Fibroblast of skin of right biceps (primary cell): ENCODE measurements at places on chromosomes 16 and 17.

GRCh38 chr16:87076950-87077749 lies 240.0 kb downstream of the C16orf95 start:
- peak; percentile 53 for DNase-seq

DNA sequence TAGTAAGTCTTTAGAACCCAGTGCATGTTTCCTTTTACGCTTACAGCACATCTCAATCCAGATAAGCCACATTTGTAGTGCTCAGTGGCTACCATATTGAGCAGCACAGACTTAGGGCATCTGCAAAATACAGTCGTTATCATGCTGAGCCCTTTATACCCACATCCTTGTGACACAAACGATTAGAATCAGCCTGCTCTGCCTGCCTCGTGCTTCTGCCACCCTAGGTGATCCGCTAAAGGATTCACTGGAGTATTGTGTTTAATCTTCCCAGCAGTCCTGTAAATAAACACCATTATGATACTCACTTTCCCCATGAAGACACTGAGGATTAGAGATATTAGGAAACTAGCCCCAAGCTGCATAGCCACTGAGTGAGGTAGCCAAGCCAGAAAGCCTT lies 51.3 kb upstream of the FA2H start:
- DNase-seq = no peak

- DNase-seq = no peak
Observed at GRCh38 chr17:45793999-45794540, 9.9 kb downstream of the CRHR1 start.

GRCh38 chr16:11499295-11500089 lies 87.2 kb downstream of the LITAF start:
- no peak for DNase-seq

DNA sequence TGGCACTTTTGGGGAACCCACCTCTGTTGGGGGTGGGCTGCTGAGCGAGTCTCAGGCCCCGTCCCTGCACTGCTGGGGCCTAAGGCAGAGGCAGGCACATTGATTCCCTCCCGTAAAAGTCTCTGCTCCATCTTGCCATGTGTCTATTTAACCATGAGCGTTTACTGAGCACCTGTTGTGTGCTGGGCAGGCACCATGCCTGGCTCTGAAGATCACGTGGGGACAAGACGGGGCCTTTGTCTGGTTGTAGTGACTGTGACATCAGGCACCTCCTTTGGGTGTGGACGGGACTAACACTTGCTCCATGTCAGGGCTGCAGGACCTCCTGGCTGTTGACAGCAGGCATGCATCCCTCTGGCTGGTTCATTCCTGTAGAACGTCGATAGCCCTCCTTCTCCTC lies 204.7 kb upstream of the CIBAR2 start:
- DNase-seq = no peak

DNA sequence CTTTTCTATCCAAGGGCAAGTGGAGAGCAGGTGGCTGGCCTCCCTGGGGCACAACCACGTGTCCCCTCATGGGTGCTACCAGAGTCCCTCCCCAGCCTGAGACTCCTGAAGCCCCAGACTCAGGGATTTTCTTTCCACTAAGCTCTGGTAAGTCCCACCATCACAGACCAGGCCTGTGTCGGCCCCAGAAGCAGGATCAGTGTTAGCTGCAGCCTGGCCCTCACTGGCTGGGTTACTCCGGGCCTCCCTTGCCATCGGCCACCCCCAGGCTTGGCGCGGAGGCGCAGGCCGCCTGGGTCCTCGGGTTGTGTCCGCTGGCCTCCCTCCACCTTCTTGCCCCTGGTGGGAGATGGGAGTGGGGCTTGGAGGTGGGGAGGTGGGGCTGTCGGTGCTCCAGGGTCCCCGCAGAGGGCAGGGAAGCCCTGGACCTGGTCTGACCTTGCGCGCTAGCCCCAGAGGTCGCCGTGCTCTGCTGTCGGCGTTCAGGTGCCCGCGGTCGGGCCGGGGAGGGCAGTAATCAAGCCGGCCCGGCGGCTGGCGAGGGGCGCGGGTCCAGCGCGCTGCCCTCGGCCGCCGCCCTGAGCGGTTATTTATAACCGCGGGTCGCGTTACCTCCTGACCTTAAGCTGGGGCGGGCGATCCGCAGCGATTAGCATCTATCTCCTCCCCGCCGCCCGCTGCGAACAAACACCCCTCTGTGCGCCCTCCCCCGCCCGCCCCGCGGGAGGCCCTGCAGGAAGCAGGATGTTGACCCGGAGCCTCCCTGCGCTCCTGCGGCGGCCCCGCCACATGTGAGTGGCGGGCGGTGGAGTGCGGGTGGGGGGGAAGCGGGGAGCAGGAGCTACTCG lies 78.1 kb upstream of the TOB1 start:
- peak; percentile 67 for DNase-seq

DNA sequence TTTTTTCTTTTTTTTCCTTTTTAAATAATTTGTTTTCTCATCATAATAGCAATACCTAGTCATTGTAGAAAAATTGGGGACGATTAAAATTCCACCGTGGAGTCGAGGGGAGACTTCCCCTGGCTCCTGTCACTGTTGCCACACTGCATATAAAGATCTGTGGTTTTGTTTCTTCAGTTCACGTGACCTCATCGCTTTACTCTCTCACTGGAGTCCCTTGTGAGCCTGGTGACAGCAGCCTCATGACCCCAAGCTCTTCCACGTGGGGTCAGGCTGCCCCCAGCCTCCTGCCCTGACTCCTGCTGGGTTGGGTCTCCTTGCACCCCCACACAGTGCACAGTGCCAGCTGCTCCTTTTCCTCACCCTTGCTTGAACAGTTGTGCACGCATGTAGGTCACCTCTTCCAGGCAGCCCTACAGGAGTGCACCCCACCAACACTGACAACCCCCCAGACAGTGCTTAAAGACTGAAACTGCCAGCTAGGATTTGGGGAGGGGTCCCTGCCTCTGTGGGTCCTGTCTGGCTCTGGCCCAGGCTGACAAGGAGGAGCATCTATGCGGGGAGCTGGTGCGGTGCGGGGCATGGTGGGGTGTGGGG lies 7.3 kb upstream of the METRNL start:
- DNase-seq = no peak

DNA sequence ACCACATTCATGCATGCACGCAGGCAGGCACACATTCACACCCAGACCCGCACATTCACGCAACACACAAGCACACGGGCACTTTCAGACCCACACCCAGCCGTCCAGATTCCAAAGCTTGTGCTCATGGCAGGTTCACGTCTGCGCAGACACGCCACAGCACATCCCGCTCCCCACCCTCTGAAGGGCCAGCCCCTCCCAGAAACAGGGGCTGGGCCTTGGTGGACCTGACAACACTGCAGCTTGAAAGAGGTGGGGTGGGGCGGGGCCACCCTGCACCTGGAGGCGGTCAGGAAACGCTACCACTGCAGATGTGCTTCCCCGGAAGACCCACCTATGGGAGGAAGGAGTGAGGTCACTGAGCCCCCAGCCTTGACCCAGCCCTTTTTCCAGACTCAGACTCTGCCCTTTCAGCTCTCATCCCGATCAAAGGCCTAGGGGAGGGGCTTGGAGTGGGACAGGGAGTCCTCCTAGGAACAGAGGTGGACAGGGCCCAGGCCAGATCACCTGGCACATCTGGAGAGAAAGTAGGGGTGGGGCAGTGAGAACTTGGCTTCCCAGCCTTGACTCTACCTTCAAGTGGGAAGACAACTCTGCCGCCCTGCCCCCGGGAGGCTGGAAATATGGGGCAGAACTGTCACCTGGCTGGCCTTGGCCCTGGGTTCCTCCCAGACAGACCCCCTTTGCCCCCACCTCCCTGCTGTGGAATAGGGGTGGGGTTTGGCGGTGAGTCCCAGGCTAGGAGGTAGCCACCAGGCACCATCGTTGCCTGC lies 11.0 kb downstream of the P3H4 start:
- peak; percentile 73 for DNase-seq
